ENCODE measurements at places on chromosomes 11 and 22.

- no peak for DNase-seq
Measured at GRCh38 chr11:110128161-110128560, 35.0 kb downstream of the ZC3H12C start.

GRCh38 chr22:21029486-21030025 lies 2.8 kb downstream of the SLC7A4 start:
- no peak for DNase-seq

- no peak for DNase-seq
Measured at GRCh38 chr11:31509051-31509428, 382 bp downstream of the IMMP1L start.

GRCh38 chr11:130766650-130767565 lies 149.4 kb downstream of the SNX19 start:
- no peak for DNase-seq

DNA sequence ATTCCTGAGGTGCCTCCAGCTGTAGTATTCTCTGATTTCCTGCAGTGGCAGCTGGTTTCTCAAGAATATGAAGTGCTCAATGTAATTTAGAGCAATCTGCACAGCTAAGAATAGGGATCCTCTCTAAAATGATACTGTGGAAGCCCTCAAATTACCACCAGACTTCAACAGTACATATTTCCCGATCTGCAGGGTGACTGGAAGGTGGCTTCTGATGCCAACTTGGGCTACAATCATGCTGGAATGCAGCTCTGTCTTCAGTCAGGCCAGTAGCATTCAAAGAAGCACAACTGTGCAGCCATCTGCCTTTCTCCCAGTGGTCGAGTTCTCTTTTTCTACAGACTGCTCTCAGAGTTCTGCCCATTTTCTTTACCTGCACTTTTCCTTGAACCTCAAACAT lies 55.5 kb upstream of the CD5 start:
- DNase-seq: no peak

DNA sequence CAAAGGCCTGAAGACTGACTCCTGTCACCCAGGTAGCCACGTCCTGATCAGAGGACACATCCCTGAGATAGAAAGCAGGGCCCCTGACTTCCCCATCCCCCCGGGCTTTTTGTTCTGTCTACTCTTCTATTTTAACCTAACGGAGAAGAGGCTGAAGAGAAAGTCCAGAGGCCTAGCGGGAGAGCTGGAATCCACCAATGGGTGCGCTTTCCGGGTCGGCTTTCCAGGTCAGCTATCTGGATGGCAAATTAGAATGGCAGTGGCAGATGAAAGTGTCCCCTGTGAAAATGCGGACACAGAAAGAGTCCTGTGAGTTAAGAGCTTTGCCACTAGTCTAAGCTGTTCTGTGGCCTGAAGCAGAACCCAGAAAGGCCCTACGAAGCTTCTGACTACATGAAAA lies 13.1 kb upstream of the SERPING1 start:
- DNase-seq: no peak

DNA sequence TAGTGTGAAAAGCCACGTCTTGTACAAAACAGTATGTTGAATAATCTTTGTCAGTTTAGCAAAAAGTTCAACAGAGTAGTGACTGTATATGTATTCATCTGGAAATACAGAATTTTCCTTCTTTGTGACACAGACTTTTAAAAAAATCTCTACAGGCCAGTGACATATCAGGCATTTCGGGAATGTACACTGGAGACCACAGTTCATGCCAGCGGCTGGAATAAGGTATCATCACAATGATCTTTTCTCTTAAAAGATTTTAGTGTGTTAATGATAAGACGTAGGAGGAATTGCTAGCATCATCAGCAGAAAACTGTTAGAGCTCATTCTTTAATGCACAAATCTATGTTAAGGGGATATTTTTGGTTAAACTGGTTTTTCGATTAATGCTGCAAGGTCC lies 57.4 kb downstream of the BCL2L13 start:
- DNase-seq: no peak

- no peak for DNase-seq
Measured at GRCh38 chr11:12019866-12020416, 11.5 kb upstream of the DKK3 start.

DNA sequence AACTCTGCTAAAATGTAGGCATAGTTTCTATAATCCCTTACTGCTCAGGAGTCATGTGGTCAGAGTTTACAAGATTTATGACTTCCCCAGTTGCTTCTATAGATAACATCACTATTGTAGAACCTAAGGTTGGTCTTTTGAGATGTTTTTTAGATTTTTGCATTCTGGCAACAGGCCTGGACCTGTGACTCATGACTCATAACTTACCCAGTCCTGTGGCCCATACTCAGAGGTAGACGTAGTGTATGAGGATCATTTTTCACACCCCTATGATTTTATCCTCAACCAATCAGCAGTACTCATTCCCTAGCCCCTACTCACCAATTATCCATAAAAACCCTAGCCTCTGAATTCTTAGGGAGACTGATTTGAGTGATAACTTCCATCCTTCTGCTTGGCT lies 384.4 kb upstream of the DDI1 start:
- DNase-seq: no peak

- DNase-seq: no peak
Measured at GRCh38 chr11:128503245-128503991, 83.9 kb downstream of the ETS1 start.

GRCh38 chr22:39699631-39700360 lies 129.2 kb downstream of the CACNA1I start:
- no peak for DNase-seq

- no peak for DNase-seq
Measured at GRCh38 chr11:102234779-102235439, 82.4 kb upstream of the BIRC3 start.

DNA sequence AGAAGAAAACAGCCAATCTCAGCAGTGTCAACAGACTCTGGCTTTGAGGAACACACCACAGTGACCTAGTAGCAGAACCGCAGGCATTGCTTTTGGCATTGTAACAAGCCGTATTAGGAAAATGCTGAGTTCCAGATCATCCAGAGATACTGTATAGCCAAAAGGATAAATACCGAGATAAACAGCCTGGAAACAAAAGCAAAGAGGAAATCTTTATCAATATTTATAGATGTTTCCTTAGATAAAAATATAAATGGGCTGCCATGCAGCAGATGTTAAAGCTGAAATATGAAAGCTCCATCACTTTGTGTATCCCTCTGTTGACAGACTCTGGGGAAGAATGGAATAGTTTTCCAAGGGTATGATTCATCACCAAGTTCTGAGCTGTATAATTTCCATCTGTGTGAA lies 98.9 kb upstream of the TP53AIP1 start:
- no peak for DNase-seq

DNA sequence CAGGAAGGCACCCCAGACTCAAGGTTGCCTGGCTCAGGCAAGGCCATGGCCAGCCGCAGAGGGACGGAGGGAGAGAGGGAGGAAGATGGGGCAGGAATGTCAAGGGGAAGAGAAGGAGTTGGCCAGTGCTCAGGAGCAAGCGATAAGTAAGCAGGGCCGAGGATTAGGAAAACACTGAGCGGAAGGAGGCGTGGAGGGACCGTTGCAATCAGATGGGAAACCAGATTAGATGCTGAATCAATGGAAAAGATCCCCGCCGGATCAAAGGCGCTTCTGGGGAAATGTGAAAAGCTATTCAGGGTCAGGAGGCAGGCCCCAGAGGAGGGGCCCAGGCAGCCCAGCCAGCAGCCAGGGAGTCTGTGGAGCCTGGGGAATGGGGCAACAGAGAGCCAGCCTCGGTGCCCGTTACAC lies 26.6 kb upstream of the MYEOV start:
- no peak for DNase-seq

- no peak for DNase-seq
Measured at GRCh38 chr11:44018127-44018521, 29.7 kb upstream of the ACCSL start.

DNA sequence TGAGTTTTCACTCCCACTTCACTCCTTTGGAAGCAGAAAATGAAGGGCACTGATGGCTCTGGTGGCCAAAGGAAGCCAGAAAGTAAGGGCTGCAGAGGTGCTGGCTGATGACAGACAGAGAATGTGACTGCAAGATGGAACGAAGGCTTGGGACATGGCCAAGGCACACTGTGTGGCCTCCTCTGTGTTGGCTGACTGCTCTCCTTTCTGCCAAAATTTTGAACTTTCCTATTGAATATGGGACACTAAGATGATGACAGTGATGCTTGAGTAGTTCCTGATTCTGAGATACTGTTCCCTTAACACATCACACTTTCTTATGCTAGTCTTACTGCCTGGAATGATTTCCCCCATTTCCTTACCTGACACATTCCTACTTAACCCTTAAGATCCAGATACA lies 156.4 kb downstream of the SWAP70 start:
- DNase-seq: no peak

DNA sequence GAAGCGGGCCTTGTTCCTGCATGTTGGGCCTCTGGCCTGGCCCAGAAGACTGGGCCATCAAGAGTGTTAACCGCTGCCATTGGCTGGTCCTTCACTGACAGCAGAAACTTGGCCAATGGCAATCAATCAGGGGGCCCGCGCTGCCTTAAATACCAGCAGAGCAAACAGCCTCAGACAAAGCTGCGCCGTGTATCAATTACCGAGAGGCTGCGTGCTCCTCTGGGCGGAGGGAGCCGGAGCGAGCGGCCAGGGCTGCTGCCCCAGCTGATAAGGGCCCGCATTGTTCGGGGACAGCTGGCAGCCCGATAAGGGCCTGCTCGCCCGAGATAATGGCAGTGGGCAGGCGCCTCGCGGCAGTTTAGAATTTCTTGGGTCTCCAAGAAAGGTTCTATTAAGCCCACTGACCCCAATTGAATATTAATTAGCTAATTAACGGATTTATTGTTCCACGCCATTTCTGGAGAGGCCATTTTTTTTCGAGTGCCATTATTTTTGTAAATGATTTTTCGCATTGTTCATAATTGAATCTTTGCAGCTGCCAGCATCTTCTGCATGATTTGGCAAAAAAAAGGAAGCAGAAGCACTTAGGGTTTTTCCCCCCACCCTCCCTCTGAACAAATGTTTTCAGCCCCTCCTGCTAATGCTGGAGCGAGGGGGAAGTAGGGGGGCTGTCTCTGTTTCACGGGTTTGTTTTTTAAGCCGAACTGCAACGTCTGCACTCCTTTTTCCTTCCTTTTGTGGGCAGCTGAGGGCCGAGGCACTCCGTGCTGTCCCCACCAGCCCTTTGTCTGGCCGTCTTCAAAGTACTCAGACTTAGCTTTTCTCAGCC lies 37.6 kb upstream of the RIC3 start:
- no peak for DNase-seq

- peak; percentile 75 for DNase-seq
Measured at GRCh38 chr22:31080848-31081649, at the start of gene SMTN. Gene SMTN, plus strand, starts transcription at chr22:31081318. Its CDS starts 1,941 bp downstream, at chr22:31083259.

DNA sequence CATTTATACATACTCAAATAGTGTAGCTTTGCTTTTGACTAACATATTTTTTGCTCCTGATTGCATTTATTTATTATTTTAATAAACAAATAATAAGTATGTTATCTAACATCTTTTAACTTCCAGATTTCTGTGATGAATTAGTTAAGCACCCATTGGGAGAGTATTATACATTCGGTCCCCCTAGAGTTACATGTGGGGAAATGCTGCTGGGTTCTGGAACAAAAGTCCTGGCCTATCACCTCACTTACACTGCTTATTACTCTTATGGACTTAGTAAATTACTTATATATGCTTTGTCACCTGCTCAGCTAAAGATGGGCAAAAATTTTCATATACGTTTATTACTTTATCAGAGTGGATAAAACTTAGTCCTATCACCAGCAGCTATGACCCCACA lies 1163.0 kb downstream of the FAM181B start:
- DNase-seq: no peak

- no peak for DNase-seq
Measured at GRCh38 chr11:124879493-124880289, 14.5 kb downstream of the ROBO3 start.

DNA sequence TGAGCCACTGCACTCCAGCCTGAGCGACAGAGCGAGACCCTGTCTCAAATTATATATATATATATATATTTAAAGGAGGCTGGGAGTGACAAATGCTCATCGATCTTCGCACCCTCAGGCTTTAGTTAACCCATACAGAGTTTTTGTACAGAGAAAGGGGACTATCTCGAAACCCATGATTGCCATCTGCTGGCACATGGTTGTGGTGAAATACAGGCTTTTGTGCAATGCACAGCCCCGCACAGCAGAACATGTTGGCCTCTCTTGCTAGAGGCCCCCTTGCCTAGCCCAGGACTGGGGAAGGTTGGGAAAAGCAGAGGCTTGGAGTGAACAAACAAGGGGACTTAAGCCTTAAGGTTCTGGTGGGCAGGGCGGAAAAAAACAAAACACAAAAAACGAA lies 3.6 kb downstream of the MYBPC3 start:
- no peak for DNase-seq

DNA sequence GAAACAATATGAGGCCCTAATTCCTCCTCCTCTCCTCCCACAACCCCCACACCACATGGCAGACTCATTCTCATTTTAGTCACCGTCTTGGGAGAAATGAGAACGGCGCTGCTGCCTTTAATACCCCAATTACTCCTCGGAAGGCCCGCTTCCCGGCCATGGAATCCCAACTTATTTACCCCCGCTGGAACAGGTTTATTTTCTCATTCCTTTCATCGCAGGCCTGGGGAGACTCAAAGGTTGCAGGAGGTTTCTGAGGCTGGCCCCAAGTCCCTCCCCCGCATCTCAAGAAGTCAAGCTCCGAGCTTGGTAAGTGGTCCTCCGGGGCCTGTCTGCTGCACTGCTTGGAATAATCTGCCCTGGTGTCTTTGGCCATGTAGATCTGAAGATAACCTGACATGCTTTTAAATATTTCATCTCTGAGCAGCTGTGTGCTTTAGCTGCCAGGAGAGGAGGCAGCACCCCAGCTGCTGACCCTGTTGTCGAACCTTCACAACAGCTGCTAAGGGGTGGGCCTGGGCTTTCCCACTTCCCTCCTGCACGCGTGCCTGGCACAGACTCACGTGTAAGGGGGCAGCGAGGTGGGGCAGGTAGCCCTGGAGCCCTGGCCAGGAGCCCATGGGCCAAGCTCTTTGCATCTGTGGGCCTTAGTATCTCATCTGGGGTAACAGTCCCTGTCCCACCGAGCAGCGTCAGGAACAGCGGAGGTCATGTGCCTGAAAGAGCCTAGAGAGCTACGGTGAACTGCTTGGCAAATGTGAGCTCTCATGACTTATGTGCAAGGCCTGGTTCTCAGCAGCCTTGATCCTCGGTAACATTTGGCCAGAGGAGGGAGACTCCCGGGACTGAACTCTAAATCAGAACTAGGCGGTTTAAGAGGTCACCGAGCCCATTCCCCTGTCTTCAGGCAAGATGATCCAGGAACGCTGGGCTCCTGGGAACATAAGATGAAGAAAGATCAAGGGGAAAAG lies 164.6 kb downstream of the ST3GAL4 start:
- DNase-seq: no peak

- no peak for DNase-seq
Measured at GRCh38 chr11:129313541-129314297, 61.9 kb upstream of the BARX2 start.

DNA sequence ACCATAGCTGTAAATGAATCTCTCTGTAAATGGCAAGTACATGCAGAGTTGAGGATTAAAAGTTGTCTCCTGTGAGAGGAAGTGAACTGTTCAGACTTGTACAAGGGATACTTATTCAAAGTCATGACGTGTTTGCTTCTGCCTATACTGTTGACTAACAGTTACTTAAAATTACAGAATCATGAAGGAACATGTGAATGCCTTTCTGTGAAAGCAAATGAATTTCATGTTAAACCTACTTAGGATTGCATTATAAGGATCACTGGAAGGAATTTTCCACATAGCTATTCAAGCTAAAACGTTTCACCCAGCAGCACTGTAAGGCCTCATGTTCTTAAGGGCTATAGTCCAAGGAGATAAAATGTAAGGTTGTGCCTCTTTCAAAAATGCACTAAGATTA lies 93.4 kb upstream of the BIRC3 start:
- no peak for DNase-seq

Data from stimulated activated CD4-positive, alpha-beta T cell treated with anti-CD3 and anti-CD28 coated beads, Interleukin-1b, Interleukin-23, amount 100 ng/mL, for 24 hours (primary cell).